ENCODE measurements at places on chromosomes 7 and 10.

DNA sequence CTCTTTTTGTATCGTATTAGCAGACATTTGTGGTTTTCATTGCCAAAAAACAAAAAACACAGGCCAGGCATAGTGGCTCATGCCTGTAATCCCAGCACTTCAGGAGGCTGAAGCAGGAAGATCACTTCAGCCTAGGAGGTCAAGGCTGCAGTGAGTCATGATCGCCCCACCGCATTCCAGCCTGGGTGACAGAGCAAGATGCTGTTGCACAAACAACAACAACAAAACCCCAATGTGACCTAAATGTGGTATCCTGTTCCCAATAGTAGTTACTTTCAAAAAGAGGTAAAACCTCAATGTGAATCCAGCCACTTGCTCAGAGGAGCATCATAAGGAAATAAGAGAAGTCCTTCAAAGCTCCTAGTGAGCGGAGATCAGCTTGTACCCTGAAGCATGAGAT is 45.8 kb upstream of the SKAP2 start:
- DNase-seq: no peak

DNA sequence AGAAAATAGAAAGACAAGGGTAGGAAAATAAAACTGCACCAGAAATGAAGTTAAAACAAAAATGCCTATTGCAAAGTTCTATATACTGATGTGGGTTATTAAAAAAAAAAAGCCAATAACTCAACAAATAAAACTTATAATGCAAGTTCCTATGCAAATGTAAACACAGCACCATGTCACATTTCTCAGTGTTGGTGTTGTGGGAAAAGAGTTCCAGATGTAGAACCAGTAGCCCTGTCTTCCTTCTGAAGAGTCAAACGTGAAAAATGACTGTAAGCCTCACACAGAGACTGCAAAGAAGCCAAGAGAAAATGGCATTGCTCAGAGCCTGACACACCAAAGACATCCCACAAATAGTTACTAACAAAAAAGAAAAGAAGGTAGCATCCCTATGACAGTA is 10.1 kb downstream of the PON2 start:
- no peak for DNase-seq

DNA sequence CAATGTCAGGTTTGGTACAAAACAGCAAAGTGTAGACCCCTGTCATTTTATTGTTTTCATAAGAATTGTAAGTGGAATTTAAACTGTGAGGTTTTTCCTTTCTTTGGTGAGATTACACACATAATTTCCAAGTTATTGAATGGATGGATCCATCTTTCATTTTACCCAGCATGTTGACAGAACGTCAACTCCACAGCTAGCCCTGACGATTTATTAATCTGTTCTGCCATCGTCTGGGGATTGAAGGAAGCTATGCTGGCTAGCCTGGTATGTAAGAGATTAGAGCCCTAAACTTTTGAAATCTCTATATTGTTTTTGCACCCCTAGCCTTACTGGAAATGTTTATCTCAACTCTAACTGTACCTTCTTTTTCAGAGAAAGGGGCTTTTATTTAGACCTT is 8.6 kb downstream of the WNT16 start:
- no peak for DNase-seq

GRCh38 chr10:69685802-69686585 is 55.9 kb downstream of the FAM241B start:
- DNase-seq: no peak

- DNase-seq: no peak
Measured at GRCh38 chr10:79933961-79934360, 14.9 kb downstream of the SFTPD start.

DNA sequence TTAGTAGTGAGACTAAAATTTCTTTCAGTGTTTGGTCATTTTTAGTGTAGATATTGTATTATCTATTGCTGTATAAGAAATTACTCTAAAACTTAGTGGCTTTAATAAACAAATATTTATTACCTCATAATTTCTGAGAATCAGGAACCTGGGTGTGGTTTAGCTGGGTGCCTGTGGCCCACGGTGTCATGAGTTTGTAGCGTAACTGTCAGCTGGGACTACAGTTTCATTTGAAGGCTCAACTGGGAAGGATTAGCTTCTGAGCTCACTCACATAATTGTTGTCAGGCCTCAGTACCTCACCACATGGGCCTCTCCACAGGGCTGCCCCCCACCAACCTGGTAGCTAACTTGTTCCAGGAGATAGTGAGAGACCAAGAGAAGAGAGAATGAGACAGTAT is 98.5 kb downstream of the SRI start:
- no peak for DNase-seq

DNA sequence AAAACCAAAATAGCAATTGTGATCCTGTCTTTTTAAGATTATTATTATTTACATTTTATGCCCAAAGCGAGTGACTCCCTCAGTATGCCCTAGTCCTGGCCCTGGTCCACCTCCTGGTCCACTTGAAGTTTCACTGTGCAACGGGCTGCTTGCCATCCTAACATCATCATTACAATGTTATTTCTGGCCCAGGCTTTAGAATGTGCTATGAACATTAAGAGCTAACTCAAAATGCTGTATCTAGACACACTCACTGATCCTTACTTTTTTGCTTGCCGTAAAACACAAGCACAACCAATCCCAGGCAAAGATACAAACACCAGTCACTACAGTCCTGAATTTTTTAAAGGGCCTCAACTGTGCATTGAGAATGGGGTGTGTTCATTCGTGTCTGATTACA is 38.4 kb downstream of the RHOBTB1 start:
- no peak for DNase-seq

DNA sequence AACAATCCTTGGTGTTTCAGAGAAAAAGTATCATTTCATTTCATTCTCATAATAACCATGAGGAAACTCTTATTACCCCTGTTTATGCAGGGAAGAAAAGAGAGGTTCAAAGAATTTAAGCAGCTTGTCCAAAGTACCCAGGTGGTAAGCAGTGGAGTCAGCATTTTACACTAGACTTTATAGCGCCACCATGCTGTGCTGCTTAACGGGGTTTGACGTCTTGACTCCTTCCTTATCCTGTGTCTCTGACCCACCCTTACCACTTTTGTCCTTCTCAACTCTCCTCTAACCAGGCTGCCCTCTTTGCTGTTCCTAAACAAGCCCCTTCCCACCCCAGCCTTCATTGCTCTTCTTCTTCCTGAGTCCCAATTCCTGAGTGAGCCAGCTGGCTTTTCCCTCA is 117.0 kb upstream of the AHR start:
- DNase-seq: no peak

GRCh38 chr7:130142654-130143333 is 62.4 kb downstream of the TMEM209 start:
- no peak for DNase-seq

GRCh38 chr7:155851892-155852291 is 39.6 kb upstream of the SHH start:
- no peak for DNase-seq

- DNase-seq: no peak
Measured at GRCh38 chr10:27203806-27204205, 36.8 kb downstream of the ACBD5 start.

DNA sequence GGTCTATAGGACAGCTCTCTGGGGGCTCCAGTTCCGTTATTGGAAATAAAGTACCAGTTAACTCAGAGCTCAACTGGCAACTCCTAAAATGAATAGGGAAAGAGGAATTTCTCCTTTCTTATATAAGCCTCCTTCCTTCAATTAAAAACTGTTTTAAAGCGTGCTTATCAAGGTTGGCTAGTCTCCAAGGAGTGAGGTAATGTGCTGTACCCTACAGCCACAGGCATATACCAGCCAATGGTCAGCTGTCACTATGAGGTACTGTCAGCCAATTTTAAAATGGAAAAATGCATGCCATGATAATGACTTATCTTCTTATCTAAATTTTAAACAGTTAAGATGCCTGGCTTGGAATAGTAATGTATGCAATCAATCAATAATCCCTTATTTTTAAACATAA is 76.2 kb downstream of the PLCE1 start:
- no peak for DNase-seq

All from T-cell (primary cell).